ENCODE measurements at places on chromosomes 5 and 9.

DNA sequence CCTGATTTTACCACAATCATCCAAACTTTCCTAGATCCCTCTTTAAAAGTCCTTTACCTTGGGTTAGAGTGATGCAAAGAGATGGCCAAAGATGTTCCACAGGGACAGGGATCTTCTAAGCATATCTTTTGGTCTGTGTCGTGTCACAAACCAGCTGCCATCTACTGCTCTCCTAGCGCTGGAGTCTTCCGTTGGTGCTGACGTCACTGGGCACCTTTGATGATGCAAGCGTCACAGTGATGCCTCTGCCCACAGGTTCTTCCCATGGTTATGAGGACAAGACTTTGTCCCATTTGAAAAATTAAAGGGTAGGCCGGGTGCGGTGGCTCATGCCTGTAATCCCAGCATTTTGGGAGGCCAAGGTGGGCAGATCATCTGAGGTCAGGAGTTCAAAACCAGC lies 1.7 kb upstream of the GLT6D1 start:
- no peak for DNase-seq

DNA sequence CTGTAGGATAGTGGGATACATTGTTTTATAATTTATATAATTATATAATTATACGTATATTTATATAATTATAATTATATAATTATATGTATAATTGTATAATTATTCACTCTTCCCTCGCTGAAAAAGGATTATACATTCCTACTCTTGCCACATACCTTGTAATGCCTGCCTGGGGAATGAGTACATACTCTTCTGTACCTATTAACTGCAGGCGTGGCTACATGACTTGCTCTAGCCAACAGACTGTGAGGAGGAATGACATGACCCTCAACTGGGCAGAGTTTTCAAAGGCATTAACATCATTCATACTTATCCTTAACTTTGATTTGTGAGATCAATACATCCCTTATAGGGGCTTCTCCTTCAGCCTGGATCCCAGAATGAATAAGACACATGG lies 19.1 kb downstream of the ERMP1 start:
- DNase-seq, result no peak

DNA sequence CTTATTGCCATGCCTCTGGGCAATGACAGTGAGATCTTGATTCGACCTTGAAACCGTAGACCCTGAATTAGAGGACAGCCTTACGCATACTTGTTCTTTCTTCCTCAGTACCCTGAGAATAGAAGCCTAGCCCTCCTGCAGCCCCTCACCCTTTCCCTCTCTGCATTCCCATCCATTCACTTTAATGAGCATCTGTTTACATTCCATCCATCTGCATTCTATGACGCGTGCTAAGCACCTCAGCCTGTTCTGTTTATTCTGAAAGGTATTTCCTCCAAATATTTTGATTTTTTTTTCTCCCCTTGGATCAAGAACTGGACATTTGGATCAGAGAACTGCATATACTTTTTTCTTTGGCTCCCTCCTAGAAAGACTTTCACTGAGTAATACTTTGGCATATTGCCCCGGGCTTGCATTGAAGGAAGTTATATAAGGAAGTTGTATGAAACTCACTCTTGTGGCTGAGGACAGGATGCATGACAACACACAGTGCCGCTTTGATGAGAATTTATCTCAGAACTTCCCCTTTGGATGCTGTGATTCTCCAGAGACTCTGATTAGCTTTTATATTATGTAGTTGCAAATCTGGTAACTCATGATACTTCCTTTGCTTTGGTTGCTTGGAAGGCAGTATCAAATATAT lies 15.7 kb downstream of the TMEM8B start:
- DNase-seq, result peak; percentile 83

GRCh38 chr9:121878271-121878822 lies 214.8 kb downstream of the TTLL11 start:
- DNase-seq, result no peak

- no peak for DNase-seq
These were observed 10.1 kb downstream of the IRF1 start for GRCh38 chr5:132480546-132480892.

DNA sequence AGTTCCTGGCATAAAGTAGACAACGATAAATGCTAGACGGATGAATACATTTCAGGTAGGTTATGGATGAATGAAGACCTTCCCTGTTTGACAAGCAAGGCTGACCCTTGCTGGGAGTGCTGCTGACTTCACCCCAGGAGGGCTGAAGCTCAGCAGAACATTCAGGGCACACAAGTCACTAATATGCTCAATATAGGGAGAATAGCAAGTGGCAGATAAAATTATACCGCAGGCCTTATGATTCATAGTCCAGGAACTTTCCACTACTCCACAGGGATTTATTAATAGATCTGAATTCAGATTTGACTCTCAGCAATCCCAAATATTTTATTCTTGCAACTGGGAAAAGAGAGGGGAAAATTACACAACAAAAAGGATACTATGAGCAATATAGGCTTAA lies 38.2 kb upstream of the GRAMD2B start:
- DNase-seq, result no peak

DNA sequence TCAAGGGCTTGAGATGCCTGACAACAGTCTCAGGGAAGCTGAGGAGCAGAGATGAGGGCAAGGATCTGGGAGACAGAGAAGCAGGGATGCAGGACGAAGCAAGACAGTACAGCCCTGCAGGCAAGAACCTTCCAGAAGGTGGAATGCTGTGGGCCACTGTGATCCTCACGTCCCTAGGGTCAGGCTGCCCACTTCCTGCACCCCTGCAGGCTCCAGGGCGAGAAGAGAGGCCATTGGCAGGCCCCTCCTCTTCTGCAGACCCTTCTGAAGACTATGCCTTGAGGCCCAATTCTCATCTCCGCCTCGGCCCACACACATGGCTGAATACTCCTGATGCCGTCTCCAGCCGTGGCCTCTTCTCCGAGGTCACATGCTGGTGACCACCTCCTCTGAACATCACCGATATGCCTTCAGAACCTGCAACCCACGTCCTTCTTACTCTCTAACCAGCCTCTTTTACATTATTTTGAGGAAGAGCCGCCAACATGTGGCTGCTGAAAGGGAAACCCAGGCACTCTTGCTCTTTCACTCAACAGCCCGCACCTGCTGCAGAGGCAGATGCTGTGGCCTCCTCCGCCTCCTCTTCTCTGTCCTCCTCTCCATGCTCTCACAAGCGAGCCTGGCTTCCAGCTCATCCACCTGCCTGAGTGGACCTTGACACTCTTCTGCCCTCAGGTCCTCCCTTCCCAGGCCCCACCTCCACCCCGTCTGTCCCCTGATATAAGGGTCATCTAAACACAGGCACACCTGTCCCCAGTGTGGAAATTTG lies 181.5 kb downstream of the IRX2 start:
- no peak for DNase-seq

DNA sequence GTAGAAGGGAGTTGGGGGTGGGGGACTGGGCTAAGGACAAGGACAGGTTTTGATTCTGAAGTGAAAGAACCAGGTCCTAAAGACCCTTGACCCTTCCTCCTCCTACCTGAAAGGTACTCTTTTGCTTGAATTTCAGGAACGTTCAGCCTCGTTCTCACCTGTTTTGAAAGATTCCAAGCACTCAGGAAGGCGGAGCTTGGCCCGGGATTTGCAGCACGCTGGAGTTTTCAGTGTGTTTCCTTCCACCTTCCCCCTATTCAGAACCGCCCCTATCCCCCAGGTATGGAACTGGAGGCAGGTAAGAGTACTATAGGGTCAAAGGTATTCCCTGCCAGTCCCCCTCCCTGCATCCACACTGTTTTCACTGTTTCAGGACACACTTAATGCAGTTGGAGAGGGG lies 7.1 kb downstream of the EGR1 start:
- DNase-seq, result no peak

DNA sequence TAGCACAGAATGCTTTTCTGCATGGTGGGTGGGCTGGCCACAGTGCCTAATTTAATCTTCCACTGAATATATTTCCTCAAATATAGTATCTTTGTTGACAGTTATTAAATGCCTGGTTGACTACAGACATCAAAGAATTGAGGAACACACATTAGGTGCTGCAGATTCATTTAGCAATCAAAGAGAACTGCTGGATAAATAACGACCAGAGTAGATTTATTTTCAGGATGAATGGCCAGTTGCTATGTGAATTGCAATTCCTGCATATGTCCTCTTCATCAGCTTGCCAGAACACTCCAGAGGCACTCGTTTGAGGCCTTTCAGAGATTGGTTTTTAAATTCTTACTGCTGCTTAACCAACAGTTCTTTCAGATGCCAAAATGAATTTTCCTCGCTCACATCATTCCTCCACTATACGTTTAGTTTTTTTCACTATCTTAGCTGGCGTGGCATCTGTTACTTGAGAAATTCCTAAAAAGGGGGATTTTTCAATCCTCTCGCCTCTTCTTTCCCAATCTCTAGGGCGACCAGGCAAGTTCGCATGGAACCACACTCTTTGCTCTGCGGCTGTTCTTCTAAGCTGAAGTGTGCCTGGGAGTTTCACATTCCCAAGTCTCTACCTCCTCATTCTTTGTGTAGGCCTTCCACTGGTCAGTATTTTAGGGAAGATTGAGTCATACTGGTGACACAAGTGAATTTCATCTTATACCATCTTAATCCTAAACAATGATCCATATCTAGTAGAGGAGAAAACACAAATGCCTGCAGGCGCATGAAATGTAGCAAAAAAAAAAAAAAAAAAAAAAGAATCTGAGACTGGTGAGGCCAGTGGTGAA lies 237.1 kb upstream of the NMUR2 start:
- DNase-seq, result no peak

DNA sequence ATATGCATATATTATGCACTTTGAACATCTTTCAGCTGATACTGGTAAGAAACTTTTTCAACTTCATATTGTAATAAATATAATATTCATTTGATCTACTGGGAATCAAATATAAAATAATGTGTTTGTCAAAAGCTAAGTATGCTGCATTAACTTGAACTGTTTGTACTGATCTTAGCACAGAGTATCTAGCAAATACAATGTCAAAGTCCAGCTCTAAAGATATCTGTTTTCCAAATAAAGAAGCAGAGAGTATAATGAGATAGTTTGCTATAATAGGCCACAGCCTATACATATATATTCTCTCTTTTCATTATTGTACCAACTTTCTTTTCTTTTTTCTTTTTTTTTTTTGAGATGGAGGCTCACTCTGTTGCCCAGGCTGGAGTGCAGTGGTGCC lies 417.0 kb downstream of the TMEM161B start:
- no peak for DNase-seq

DNA sequence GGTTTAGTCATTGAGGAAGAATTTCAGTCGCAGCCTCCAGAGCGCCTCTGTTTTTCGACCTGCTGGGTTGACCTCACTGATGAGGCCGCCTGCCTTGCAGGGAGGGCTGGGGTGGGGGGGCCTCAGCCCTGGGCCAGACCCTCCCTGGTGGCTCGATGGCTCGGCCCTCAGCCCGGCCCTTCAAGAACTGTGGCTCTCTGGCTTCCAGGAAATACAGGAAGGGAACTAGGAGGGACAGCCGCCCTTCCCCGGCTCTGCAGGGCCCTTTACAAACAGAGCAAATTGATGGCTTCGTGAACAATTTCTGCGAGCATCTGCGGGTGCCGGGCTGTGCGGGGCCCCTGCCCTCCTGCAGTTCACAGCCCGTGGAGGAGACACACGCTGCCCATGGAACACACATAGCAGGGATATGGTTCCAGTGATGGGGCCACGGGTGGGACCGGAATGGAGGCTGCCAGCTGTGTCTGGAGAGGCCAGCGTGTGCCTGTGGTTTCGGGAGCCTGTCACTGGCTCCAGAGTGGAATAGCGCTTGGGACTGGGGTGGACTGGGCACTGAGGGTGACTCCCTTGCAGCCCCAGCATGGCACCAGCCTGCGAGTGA lies 39.6 kb downstream of the COL5A1 start:
- no peak for DNase-seq

GRCh38 chr9:118734696-118735095 lies 634.5 kb downstream of the BRINP1 start:
- DNase-seq, result no peak

DNA sequence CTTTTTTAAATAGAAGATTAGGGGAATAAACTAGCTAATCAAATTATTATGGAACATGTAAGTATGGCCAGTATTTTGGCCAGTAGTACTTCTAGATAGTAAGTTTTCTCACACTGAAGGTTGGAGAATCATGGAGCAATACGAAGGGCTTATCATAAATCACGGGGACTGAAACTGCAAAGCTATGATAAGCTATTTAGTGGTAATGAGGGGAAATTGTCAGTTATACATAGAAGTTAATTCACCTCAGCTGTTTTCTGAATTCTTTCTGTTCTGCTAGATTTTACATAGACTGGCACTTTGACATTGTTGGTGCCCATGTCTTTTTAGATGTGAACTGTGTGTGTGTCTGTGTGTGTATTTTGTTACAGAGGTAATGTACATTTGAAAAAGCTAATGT lies 34.5 kb upstream of the FAM151B start:
- no peak for DNase-seq

DNA sequence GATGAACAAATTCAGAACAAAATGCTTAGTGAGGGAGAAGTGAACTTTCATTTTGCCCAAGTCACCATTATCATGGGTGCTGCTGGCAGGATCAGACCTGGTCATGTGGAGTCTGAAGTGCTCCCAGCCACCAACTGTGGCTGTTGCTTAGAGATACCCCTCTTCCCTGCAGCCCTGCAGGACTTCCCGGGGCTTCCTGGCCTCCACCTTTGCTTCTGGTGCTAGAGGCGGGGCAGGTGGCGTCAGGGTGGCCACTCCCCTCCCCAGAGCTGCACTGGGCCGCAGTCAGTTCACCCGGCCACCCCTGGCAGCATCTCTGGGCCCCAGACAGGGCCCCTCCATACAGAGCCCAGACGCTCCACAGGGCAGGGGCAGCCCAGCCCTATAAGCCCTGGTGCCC lies 30.0 kb upstream of the SLC12A7 start:
- DNase-seq, result no peak

DNA sequence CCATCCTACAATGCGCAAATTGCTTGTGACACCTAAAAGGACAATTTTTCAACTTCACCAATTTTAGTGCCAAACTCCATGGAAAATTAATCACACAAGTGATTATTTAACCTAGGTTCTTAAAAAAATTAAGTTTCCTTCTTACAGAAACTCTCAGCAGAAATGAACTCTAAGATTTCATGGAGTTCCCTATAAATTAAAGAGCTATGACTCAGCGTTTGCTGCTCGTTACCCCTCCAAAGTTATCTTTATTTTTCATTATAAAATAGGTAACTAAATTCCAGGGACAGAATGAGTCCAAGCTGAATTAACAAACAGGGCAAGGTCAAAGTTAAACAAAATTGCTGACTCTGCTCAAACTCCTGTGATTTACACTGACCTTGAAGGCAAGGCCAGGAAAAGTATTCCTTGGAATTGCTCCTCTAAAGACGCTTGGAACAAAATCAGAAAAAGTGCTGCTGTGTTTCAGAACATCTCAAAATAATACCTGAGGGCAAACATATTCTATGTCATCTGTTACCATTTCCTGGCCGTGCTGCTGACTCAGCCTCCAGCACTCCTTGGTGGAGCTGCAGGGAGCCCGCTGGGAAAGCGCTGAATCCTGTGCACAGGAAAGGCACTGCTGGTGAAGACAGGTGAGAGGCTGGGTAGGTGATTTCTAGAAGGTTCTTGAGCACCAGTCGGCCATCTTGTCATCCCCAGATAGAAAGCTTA lies 2.5 kb upstream of the CMBL start:
- DNase-seq, result peak; percentile 18

- DNase-seq, result peak; percentile 1
These were observed 352.7 kb upstream of the CD180 start for GRCh38 chr5:67549296-67549618.

Measured in dermis microvascular lymphatic vessel endothelial cell (primary cell).